Ascending aorta (tissue), 2 donors: ENCODE measurements at places on chromosomes 11 and 22.

DNA sequence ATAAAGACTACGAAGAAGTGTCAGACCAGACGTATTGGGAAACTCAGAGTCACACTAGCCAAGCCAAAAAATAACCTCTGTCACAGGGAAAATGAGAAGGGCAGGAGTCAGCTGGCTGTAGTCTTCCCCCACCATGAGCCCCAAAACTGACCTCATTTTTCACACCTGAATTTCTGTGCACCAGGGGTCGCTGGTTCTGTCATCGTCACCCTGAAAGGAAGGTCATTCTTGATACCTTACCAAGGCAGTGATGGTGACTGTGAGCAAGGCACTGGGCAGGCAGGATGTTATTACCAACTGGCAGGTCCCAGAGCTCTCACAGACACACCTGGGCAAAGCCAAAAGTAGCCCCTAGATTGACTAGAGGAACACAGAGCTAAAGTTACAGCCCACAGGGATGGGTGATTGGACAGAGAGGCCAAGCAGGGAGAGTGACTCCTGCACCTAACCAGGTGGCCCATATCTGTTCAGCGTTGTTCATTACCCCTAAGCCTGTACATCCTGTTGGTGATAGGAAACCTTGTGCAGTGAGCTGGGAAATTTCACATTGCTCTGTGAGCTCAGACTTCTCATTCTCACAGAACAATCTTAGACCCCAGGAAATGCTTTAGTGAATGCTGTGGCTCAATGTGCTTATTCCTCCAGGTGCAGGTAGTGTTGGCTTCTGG, 32.3 kb upstream of the OR56A1 start:
- no peak for DNase-seq

- DNase-seq: no peak
Measured at GRCh38 chr11:124717421-124717785, 22.3 kb upstream of the NRGN start.

DNA sequence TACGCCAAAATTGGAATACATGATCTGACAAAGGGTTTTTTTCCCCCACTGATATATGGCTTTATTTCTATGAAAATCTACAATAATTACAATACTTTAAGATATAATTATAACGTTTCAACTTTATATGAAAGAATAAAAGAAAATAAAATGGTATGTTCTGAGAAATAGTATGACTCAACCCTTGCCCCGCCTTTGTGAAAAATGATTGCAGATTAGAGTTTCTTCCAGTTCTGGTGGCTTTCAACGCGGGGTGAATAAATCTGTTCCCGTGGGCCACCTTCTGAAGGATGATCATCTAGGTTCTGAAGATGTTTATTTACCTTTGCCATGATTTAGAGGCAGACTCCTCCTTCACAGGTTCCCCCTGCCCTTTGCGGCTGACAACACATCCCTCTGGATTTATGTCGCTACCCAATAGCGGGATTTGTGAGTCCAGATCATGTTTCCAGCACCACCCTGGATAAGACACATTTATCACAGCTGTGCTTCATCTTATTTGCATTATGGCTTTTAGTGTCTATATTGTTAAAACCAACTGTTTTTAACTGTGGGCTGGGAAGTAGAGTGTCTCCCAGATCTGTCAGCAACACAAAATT, 607.0 kb upstream of the KIRREL3 start:
- no peak for DNase-seq

GRCh38 chr11:34128824-34129223, 23.4 kb downstream of the NAT10 start:
- DNase-seq: no peak

DNA sequence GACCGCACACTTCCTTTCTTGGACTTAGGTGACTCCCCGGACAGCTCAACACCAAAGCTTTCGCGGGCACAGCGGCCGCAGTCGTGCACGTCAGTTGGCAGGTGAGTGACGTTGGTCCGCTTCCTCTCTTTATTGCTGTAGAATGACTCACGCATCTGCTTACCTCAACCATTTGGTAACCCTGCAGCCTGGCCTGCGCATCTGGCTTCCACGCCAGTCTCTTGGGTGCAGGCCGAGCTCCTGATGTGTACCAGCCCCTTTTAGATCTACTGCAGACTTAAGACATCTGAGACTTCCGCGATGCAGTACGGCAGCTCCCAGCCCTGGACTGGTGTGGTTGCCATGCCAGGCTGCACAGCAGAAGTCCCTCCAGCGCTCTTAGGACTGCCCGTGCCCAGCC, 12.4 kb upstream of the TRMU start:
- no peak for DNase-seq

DNA sequence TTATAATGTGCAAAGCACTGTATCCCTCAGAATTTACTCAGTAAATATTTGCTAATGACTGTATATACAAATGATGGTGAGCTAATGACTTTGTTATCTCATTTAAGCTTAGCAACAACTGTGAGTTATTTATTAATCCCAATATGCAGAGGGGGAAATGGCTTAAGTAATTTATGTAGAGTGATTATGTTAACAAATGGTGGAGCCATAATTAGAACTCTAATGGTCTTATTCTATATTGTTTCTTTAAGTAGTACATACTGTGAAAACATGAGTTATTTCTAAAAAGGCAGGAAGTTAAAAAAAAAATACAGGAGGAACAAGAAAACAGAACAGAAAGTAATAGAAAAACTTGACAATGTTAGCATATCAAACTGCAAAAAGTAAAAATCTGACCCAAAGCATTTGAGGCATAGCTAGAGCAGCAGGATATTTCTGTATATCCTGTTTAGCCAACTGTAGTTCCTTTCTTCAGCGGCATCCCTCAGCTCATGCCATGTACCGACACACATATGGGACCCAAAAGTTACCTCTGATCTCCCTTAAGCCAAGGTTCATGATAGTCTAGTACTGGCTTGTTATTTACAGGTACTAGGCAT, 94.2 kb downstream of the FCHSD2 start:
- no peak for DNase-seq

- DNase-seq: no peak
Measured at GRCh38 chr11:10298342-10298741, 4.3 kb upstream of the SBF2 start.

- no peak for DNase-seq
Measured at GRCh38 chr11:112366777-112367176, 106.1 kb upstream of the PLET1 start.

DNA sequence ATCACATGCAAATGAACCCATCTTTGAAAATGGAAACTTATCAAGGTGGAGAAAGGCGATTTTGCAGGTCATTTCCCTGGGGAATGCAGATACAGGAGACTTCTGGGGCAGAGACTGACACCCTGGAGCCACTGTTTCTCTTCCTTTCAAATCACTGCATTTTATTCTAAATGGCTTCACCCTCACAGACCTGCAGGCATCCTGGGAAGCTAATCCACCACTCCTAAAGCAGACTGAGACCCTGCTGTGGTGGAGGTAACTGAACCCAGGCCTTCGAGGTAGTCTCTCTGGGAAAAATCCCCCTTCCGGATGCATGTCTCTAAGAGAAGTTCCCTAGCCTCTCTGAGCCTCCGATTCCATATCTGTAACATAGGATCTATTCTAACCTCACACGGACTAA, 20.9 kb upstream of the CSNK2A3 start:
- DNase-seq: no peak

GRCh38 chr11:19828382-19829108, 115.9 kb downstream of the NAV2 start:
- no peak for DNase-seq

DNA sequence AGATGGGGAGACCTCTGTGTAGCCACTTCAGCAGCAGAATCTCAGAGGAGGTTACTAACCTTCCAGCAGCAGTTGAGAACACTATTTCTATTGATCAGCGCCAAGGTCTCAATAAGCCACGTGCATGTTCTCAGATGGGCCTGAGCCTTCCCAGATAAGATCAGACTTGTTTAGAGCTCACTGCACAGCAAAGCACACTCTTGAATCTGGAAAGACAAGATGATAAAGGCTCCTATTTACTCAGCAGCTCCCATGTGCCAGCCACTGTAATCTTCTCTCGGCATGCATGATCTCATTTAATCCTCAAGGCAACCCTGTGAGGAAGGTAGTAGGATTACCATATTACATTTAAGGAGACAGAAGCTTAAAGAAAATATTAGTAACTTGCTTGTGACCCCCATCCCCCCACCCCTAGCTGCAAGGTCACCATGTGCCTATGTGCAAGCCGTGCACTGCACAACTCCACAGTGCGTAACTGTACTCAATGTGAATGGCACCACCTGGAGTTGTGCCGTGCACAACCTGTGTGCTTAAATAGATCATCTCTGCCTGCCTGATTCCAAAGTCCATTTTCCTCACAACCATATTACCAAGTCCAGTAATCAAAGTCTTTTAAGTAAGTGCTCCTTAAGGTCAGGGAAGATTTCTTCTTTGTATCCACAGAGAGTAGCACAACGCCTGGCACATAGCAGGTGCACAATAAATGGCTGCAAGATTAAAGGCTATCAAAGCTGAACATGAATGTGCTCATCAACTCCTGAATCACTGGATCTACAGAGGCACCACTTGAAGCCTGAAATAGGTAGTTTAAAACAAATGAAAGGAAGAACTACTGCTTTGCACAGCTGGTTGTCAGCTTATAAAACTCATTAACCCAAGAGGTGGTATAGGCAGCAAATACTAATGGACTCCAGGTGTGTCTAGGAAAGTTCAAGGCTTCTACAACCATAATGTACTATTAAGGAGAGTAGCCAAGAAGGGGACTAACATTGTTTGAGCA, 293.8 kb downstream of the BUD13 start:
- DNase-seq: no peak
